ENCODE measurements at places on chromosomes 6 and 20.

- DNase-seq, result no peak
Measured at GRCh38 chr6:4354181-4354580, 218.8 kb upstream of the ECI2 start.

DNA sequence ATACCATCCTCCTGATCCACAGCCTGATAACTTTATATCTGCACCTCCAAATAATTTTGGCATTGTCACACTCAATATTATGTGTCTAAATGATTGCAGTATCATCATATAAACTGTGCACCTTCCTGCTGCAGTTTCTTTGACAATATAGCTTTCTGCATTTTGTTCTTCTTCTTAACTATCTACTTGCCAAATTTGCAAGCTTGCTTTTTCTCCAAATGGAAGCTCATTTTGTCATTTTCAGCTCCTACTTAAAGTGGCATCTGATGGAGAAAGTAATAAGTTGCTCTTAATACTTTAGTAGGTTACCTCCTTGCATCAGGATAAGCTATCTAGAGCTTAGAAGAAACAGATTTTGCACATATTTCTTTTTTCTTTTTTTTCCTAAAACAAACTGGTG lies 74.0 kb upstream of the DEFB112 start:
- DNase-seq, result no peak

DNA sequence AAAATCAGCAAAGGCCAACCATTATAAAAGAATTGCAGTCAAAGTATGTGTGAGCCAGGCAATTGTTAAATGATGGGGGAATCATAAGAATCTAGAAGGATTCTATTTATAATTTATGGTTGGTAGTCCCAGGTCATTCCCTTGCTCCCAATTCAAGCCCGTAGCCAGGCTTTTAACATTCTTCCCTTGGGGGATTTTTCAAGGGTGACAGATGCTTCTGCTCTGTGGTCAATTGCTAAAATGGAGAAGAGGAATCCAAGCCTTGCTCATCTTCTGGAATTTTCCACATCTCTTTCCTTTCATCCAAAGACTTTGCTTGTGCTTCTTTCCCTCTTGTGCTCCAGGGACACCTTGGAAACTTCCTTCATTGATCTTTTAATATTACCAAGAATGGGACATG lies 18.0 kb upstream of the BCAS1 start:
- DNase-seq, result no peak

- no peak for DNase-seq
Measured at GRCh38 chr6:112017169-112017568, 36.7 kb upstream of the CCN6 start.

DNA sequence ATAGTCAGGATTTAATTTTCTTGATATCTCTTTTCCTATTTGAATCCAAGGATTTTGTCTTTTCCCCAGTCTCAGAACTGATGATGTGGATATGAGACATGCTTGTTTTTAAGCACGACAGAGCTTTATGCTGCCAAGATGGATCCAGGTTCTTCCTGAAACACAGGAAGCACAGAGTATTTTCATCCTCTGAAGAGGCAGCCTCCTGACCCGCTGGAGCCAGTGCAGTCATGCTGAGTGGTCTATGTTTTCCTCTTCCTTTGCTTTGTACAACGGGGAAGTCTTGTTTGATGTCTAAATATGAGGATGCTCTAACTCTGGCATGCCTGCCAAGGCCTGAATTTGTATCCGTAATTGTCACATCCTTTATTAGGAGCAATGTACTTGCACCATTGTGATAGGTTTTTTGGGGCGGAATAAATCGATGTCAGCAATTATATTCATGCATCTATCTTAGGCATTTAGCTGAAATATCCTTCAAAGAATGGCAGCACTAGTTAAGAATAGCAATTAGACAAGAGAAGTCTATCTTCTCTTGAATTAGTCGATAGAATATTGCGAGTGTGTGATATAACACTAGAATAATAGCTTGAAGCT lies 407.1 kb upstream of the JAG1 start:
- no peak for DNase-seq

DNA sequence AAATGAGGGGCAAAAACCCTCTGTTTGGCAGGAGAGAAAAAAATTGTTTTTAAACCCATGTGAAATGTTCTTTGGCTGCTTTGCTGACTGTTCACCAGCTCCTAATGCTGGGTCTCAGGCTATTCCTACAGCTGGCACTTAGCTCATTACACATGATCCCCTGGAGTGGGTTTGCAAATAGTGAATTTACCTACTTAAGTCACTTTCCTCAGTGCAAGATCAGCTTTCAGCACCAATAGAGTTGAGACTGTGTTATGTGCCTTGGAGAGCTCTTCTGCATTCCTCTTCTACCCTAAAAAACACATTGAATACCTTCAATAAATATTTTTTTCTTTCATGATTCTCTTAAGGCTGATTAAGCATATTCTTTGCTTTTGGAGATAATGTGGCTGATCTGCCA lies 58.4 kb upstream of the PRDM1 start:
- DNase-seq, result no peak

DNA sequence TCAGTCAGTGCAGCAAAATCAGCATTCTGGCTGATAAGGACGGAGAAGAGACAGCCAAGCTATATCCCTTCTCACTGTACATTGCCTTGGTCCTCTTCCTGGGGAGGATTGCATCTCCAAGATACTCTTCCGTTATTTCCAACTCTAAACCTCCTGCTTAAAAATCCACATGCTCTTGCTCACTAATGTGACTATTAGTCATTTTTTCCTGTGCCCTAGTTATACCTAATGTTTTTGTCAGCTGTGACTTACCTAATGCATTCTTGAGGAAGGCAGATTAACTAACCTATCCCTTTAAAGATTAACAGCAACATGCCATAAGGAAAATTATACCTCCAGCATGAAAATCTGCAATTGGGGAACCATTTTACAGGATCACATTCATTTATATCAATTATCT lies 317.6 kb downstream of the BTBD9 start:
- DNase-seq, result no peak

- no peak for DNase-seq
Measured at GRCh38 chr6:136501096-136501495, 49.1 kb downstream of the MAP7 start.

DNA sequence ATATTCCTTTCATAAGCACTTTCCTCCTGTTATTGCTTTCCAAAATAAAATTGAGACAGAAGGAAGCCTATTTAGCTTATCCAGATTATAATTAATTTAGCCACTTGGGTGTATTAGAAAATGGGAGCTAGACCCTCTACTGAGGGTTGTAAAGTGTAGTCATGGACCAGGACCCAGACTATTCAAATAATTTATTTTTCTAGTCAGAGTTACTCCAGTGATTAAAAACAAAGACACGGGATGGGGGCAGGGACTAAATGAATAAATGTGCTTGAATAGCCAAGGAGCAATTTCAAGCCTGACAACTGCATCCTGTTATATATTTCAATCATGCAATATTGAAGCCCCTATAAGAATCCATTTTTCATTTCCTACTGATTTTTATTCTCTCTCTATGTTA lies 41.6 kb downstream of the KLHL32 start:
- DNase-seq, result no peak

GRCh38 chr6:45445749-45446549 lies 68.2 kb upstream of the SUPT3H start:
- no peak for DNase-seq

DNA sequence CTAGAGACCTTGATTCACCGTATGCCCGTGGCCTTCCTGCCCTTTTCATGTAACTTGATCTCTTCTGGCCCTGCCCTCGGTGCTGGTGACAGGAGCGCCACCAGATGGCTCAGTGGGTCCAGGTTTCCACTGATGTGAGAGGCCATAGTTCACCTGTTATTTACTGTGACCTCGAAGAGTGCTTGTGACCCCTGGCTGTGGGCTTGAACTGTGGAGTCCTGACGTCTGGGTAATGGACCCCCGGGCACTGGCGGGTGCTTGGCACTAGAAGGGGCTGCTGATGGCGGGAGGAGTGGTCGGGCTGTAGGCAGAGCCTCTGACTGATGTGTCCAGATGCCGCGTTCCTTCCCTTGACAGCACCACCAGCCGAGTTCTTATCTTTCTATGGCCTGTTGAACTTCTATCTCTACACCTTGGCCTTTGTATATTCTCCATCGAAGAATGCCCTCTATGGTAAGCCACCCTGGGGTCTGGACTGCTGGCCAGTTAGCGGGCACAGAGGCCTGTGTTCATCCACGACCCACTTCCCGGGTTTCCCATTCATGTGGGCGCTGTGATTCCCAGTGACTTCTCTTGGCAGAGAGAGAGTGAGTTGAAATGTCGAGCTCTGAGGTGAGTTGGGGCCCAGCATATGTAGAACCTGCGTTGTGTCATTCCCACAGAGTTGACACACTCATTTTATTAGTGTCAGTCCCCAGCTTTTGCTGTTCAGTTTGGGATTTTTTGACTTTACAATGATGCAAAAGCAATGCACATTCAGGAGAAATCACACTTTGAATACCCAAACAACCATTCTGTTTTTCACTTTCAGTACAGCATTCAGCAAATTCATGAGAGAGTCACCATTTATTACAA lies 14.9 kb downstream of the DYNLT1 start:
- DNase-seq, result no peak

GRCh38 chr6:134962421-134962820 lies 12.5 kb upstream of the ALDH8A1 start:
- DNase-seq, result no peak

GRCh38 chr20:63826753-63827152 lies 4.3 kb downstream of the ZBTB46 start:
- no peak for DNase-seq

GRCh38 chr20:46808565-46808964 lies 86.1 kb upstream of the EYA2 start:
- DNase-seq, result no peak

DNA sequence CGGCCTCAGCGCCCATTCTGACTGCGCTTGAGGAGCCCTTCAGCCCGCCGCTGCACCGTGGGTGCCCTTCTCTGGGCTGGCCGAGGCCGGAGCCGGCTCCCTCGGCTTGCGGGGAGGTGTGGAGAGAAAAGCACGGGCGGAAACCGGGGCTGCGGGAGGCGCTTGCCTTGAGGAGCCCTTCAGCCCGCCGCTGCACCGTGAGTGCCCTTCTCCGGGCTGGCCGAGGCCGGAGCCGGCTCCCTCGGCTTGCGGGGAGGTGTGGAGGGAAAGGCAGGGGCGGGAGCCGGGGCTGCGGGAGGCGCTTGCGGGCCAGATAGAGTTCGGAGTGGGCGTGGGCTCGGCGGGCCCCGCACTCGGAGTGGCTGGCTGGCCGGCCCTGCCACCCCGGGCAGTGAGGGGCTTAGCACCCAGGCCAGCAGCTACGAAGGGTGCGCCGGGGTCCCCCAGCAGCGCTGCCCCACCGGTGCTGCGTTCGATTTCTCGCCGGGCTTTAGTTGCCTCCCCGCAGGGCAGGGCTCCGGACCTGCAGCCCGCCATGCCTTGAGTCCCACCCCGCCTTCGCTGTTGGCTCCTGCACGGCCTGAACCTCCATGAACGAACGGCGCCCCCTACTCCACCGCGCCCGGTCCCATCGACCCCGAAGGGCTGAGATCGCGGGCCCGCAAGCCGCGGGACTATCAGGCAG lies 45.7 kb upstream of the MCUR1 start:
- no peak for DNase-seq

DNA sequence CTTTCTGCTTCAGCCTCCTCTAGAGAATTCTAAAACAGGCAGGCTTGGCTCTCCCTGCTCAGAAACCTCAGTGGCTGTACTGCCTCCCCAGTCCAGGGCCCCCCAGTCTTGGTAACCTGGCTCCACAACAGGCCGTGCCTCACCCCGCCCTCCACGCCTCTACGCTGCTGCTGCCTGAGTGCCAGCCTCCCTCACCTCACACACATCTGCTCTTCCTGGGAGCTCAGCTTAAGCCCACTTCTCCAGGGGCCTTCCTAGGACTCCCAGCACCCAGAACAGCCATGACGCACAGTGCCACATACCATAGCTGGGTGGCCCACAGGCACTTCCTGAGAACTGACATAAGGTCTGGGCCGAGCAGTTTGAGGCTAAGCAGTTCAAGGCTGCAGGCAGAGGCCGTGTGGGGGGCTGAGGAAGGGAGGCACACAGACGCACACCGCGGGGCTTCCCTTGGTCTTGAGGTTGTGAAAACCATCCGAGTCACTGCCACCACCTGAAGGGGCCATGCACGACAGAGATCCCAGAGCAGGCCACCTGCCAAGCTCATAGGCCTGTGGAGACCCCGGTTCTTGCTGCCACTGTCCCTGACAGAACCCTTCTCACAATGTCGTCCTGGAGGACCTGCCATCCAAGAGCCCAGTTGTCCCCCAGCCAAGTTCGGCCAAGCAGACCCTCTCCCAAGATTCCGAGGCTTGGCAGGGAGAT lies 42.6 kb downstream of the DSTN start:
- peak; percentile 50 for DNase-seq

- no peak for DNase-seq
Measured at GRCh38 chr20:37886851-37887297, 16.1 kb upstream of the VSTM2L start.

- DNase-seq, result no peak
Measured at GRCh38 chr6:63504777-63505384, 67.4 kb upstream of the LOC128125822 start.

DNA sequence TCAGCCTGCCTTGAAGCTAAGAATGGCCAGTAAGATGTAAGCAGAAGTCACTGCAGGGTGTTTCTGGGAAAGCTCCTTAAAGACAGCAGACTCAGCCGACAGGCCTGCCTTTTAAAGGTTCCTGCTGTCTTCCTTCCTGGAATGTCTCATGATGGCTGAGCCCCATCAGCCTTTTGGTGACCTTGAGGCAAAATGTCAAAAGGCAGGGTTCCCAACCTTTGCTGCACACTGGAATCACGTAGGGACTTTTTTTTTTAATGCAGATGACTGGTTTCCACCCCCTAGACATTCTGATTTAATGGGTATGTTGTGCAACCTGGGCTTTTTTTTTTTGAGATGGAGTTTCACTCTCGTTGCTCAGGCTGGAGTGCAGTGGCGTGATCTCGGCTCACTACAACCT lies 11.6 kb downstream of the MDGA1 start:
- no peak for DNase-seq

DNA sequence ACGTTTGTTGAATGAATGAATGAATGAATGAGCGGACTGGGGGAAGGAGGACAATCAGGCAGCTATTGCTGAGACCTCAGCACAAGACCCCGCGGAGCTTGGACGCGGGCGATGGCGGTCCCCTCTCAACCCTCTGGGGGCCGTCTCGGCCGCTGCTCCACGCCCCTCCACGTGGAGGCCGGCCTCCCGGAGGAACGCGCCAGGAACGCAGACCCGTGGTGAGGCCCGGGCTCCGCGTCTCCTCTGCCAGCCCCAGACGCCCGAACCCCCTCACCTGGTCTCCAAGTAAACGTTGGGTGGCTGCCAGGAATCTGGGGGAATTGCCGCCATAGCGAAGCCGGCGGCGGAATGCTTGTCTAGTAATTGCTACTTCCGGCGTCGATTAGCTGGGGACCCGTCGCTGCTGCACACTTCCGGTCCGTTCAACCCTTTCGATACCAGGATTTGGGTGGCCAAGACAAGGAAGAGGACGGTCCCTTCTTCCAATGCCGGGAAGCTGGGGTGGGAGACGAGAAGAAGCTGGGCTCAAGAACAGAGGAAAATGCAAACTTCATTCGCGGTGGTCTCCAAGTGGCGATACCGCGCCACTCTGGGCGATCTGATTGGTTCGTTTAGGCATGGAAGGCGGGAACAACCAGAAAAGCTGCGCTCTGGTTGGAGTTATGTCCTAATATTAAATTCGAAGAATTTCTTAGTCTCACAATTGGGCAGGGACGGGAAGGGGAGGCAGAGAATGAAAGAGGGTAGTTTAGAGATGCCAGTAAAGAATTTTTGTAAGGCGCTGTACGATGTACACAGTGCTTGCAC lies at the start of gene PPIL1:
Gene PPIL1 (minus strand): TSS at position 361 of the 807 bp plus-strand sequence. CDS start 31 bp downstream, at position 330.
- DNase-seq, result peak; percentile 87

All from central memory CD4-positive, alpha-beta T cell (primary cell).